ENCODE measurements at places on chromosomes 7 and 10.

GRCh38 chr7:139265673-139266072, 34.6 kb downstream of the UBN2 start:
- no peak for DNase-seq

DNA sequence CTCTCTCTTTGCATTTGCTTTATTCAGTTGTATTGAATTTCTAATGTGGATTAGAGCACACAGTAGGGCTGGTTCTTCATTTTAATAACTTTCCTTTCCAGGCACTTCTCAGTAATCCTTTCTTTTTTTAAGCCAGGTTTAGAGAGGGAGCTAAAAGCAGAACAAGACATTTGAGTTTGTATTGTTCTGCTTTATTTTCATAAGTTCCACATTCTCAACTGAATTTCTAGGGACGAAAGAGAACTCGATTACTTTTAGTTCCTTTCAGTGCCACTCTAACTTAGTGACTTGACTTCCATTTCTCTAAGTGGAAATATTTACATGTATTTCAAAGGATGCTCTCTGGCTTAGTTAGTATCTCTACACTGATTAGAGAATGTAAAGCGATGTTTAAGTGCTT, 145.6 kb downstream of the EXOC4 start:
- DNase-seq = no peak

DNA sequence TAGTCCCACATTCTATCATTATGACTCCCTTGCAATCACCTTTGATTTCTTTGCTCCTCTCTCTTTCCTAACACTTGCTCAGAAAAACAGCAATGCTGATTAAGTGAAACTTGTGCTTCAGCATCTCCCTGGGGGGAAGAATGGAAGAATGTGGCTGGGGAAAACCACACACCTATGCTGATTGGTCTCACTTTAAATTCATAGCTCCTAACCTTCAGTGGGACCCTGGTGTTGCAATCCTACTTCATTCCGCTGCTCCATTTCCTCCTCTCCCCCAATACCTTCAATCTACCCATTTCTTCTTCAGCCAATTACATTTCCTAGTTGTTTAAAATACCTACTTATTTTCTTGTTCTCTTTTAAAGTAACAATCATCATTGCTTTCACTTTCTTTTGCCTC, 1166.7 kb upstream of the C7orf33 start:
- no peak for DNase-seq

DNA sequence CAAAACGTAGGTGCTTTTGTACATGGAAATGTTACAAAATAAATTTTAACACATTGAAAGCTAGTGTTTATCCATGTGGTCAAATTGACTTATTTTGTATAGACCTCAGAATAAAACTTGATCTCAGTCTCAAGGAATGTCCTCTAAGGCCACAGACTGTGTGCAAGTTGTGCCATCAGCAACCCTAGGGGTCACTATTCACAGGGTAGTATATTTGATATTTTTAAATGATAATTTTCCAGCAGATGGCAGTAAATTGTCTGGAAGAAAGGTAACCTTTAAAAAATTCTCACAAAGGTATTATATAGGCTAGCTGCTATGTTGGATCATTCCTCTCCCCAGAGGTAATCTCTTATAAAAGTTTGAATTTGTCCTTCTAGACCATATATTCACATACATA, 12.9 kb upstream of the SNX10 start:
- DNase-seq = no peak

DNA sequence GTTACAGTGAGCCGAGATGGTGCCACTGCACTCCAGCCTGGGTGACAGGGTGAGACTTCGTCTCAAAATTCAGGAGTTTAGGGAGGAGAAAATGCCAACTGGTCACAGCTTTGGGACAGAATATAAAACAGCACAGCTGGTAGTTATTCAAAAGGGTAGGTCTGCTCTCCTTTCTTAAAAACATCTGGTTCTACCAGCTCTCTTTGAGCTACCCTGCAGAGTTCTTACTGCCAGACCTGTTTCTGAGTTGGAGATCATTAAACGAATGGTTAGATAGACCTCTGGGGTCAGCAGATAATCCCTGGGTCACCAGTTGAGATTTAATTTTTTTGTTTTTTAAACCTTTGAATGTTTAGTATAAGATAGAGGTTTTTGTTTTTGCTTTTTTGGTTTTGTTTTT, 52.6 kb downstream of the MCU start:
- DNase-seq = no peak

DNA sequence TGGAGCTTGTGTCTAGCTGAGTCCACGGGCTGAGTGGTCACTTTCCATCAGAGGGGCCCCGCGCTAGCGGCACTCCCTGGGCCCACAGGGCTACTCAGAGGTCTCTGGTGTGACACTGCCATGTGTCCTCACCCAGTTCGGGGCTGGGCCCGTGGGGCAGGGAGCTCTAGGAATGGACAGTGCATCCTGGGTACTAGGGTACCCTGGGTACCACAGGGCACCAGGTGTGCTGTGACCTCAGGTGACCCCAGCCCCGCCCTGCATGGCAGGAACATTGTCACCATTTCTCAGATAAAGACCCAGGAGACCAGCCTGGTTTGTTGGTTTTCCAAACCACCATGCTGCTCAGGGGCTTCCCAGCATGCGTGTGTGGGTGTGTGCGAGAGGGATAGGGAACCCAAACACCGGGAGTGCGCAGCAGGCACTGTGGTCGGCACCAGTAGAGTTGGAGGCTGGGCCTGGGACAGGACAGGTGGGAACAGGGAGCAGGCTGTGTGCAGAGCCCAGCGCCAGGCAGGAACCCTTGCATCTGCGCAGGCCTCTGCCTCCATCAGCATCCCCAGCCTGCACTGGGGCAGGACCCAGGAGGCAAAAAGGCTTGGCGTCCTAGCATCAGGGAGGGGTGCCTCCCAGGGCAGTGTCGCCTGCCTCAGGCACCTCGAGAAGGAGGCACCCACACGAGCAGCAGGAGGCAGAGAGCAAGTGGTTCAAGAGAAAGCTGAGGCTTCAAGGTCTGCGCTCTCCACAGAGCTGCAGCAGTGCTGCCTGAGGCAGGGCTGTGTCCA, 19.4 kb upstream of the CSGALNACT2 start:
- DNase-seq = no peak

GRCh38 chr10:11448545-11449244, 162.8 kb downstream of the USP6NL start:
- no peak for DNase-seq

- DNase-seq = no peak
Observed at GRCh38 chr7:142703655-142704305, 45.5 kb upstream of the PRSS1 start.

DNA sequence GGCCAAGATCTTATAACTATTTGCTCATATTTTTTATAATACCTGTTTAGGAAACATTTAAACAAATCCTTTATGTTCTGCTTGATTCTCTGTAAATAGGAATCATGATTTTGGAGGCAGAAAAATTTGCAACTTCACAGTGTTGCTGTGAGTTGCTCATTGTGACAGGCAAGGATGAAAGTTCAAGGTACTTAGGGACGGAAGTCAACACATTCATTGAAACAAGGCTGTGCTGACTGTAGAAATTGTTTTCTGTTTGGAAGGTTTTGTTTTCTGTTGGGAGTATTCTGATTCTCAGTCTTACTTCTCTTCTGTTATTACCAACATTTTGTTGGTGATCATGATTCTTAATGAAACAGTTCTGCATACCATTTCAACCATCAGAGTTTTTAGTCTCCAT, 54.9 kb downstream of the FANK1 start:
- DNase-seq = no peak

DNA sequence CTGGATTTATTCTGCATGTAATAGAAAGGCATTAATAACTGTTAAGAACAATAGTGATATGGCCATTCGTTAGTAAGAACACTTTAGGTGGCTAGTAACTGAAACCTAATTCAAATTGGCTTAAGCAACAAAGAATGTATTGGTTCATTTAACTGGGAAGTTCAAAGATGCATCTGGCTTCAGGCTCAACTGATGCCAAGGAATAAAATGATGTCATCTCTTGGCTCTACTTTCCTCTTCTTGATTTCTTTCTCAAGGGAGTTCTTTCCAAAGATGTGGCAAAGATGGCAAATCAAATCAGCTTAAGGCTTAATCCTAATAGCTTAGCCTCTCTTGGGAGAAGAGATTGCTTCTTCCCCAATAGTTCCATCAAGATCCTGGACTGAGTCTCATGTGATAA, 51.6 kb downstream of the PIK3CG start:
- no peak for DNase-seq

GRCh38 chr7:135251496-135252391, 18.1 kb downstream of the STRA8 start:
- no peak for DNase-seq

- DNase-seq = no peak
Observed at GRCh38 chr10:27258492-27258837, 17.9 kb upstream of the ACBD5 start.

DNA sequence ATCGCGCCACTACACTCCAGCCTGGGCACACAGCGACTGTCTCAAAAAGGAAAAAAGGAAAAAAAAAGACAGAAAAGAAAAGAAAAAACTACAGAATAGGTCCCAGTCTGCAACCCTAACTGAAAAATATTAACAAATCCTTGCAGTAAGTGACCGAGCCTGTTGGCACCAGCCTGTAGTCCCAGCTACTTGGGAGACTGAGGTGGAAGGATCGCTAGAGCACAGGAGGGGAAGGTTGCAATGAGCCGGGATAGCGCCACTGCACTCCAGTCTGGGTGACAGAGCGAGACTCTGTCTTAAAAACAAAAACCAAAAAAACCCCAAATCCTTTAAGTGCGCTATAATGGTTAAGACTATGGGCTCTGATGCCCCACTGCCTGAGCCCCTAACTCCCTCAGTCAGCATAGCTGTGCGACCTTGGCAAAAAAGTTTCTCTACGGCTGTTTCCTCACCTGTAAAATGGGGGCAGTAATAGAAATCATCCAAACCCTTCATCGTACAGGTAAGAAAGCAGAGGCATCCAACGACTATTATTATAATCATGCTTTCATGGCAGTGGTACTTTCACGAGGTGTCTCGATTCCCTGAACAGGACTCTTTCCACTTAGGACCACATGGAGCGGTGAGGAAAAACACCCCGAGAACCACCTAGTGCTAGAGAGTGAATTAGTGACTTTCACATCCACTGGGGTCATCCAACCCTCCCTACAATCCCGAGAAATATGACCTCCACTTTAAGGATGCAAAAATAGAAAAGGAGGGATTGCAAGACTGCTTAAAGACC, 755 bp downstream of the TOMM7 start:
- peak; percentile 26 for DNase-seq

- DNase-seq = no peak
Observed at GRCh38 chr7:17033245-17033644, 151.5 kb upstream of the AGR3 start.

- no peak for DNase-seq
Observed at GRCh38 chr7:100678291-100678984, 4.9 kb downstream of the GNB2 start.

DNA sequence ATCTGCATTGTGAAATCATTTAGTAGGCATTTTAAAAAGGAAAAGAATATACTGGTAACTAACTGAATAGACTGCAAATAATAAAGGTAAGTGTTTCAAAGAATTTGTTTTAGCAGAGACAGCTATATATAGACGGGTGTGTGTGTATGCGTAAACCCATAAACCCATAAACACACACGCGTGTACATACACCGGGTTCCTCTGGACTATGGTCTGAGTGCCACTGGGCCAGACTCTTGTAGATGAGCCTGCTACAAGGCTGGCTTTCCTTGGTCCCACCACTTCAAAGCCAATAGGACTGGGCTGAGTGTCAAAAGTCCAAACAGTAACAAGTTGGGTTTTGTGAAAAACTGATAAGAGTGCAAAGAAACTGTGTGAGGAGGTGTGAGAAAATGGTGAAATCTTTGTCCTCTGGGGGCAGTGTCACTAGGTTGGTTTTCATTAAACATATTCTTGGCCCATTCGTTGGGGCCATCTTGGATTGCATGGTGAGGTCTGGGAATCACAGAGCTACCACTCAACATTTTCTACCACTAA, 39.8 kb downstream of the GNA12 start:
- no peak for DNase-seq

GRCh38 chr7:31111109-31111451, 59.0 kb downstream of the ADCYAP1R1 start:
- no peak for DNase-seq

DNA sequence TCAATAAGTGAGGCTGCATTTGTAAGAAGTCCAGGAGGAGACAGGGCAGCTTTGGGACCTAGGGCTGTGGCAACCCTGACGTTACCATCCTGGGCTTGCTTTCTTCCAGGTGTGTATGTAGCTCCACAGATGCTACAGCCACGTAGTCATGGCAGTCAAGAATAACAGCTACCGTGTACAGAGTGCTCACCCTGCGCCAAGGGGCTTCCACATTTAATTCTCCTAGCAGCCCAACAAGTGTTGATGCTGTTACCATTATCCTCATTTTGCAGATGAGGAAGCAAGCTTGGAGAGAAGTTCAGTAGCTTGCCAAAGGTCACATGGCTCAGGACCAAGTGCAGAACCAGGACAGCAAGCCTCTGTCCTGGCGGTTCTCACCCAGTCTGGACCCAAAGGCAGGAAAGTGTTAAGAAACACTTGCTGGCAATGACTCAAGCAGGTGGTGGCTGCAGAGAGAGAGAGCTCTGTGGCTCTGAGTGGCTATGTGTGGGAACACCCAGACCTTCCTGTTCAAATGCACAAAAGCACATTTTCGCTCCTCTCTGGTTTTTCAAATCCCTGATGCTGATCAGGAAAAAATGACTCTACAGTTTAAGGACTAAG, 89.8 kb downstream of the CREM start:
- no peak for DNase-seq

- DNase-seq = no peak
Observed at GRCh38 chr7:2497500-2498336, 21.5 kb upstream of the GRIFIN start.

GRCh38 chr7:128323459-128324367, 20.0 kb downstream of the RBM28 start:
- DNase-seq = no peak

DNA sequence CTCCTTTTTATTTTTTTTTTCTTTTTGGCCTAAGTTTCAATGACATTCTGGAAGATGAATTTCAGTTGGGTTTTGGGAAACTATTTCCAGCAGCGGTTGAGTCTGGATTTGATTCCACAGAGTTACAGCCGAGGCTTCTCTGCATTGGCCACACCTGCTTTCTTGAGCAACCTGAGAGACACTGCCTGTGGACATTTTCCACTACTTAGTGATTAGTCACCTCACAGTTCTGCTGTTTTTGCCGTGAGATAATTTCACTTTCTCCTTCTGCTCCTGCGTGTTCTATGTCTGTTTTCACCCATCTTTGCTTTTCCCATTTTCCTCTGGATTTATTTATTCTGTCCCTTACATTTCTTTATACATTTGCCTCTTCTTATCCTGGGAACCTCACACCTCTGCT, 243.0 kb downstream of the BICC1 start:
- DNase-seq = no peak

Data from CD8-positive, alpha-beta memory T cell (primary cell).